ENCODE measurements at places on chromosomes 1 and 21. TPM values are rescaled to one million over a fixed set of nuclear protein-coding genes. Genes with fewer than 3 reads are reported as not detected.

Gene FALEC
- total RNA-seq: not detected

Gene BRDT
- not detected for total RNA-seq

Gene OVAAL
- total RNA-seq: not detected

Gene OR2M3
- total RNA-seq: not detected

Gene FAM72B
- 2.5 TPM for total RNA-seq

Gene BGLAP
- total RNA-seq: 0.52 TPM

Gene CTSK
- 53.6 TPM for total RNA-seq

Gene KCND3
- total RNA-seq: 2.1 TPM

Gene SLC35A3
- 14.0 TPM for total RNA-seq

Gene RAB13
- 162 TPM for total RNA-seq

Gene HMGCS2
- not detected for total RNA-seq

Gene MAP1LC3C
- total RNA-seq: 0.81 TPM

Gene E2F2
- total RNA-seq: 1.3 TPM

Gene NKAIN1
- 1.9 TPM for total RNA-seq

Gene NBPF20
- 4.9 TPM for total RNA-seq

Gene LCK
- total RNA-seq: not detected

Gene CLCA2
- total RNA-seq: not detected

- H3K27ac ChIP-seq: no peak overlapping the region
- H3K4me1 ChIP-seq: peaks cover 14% of the 10 kb centered on the region
- peaks cover 16% of the 10 kb centered on the region for H3K27me3 ChIP-seq
- H3K4me3 ChIP-seq: no peak overlapping the region
These were observed 131.4 kb upstream of the RAB4A start for GRCh38 chr1:229139331-229140118.

DNA sequence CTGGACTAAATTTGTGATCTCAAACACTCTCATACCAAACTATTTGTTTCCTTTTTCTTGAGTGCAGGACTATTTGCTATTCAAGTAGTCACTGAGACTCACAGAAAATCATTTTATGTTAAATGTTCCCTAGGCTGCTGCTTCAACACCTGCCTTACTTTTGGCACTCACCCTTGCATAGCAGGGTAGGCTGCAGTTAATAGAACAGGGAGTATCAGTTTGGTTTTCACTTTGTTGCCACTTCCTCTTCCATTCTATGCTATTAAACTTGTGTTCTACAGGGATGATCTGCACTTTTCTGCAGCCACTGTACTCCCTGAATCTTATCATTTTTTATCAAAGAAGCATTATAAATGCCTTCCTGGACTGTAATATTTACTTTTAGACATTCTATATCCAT, 148.7 kb upstream of the PRMT6 start:
- DNase-seq: no peak
- no peaks in the 10 kb centered on the region for H3K4me1 ChIP-seq
- no peak overlapping the region for H3K27ac ChIP-seq

- peaks cover 33% of the 10 kb centered on the region for H3K4me1 ChIP-seq
- H3K27ac ChIP-seq: no peak overlapping the region
- H3K36me3 ChIP-seq: no peaks in the 10 kb centered on the region
- DNase-seq: no peak
These were observed 109.8 kb upstream of the COL6A1 start for GRCh38 chr21:45871616-45872236.

- H3K4me1 ChIP-seq: peaks cover 8% of the 10 kb centered on the region
- peak overlapping the region; percentile 6 for H3K27ac ChIP-seq
- DNase-seq: no peak
- H3K4me3 ChIP-seq: no peak overlapping the region
- no peaks in the 10 kb centered on the region for H3K27me3 ChIP-seq
These were observed 25.6 kb downstream of the SLC22A15 start for GRCh38 chr1:116001739-116002487.

GRCh38 chr1:209675565-209676154, 448 bp downstream of the G0S2 start:
- peak overlapping the region; percentile 70 for H3K4me3 ChIP-seq
- no peak for DNase-seq
- H3K27me3 ChIP-seq: peaks cover 94% of the 10 kb centered on the region

- H3K36me3 ChIP-seq: peaks cover 27% of the 10 kb centered on the region
- H3K4me3 ChIP-seq: no peak overlapping the region
- no peak for DNase-seq
These were observed 37.9 kb downstream of the RLF start for GRCh38 chr1:40199126-40199525.

DNA sequence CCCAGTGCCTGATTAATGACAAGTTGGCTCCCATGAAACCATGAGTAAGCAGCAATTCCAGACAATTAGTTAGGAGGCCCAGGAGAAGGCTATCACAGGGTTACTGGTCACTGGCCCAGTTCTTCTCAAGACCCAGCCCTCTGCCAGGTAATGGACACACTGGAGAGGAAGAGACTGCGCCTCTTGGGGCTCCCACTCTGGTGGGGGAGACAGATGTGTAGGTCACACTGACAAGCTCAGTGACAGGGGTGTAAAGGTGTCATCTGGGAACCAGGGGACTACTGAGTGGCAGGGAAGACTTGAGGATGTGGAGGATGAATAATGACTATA, 4.9 kb downstream of the HPCA start:
- peaks cover 43% of the 10 kb centered on the region for H3K27me3 ChIP-seq
- peaks cover 13% of the 10 kb centered on the region for H3K4me1 ChIP-seq
- no peak for DNase-seq
- no peak overlapping the region for H3K27ac ChIP-seq

GRCh38 chr1:82401116-82401515, 600.4 kb downstream of the ADGRL2 start:
- no peak for DNase-seq
- no peak overlapping the region for H3K27ac ChIP-seq
- no peaks in the 10 kb centered on the region for H3K36me3 ChIP-seq

GRCh38 chr1:160818207-160818937, 22.4 kb downstream of the LY9 start:
- DNase-seq: peak; percentile 54
- H3K27me3 ChIP-seq: no peaks in the 10 kb centered on the region
- no peak overlapping the region for H3K27ac ChIP-seq
- H3K4me3 ChIP-seq: no peak overlapping the region
- H3K4me1 ChIP-seq: no peaks in the 10 kb centered on the region

- H3K27me3 ChIP-seq: no peaks in the 10 kb centered on the region
- no peaks in the 10 kb centered on the region for H3K36me3 ChIP-seq
- H3K4me1 ChIP-seq: no peaks in the 10 kb centered on the region
- H3K4me3 ChIP-seq: no peak overlapping the region
These were observed 10.8 kb upstream of the TMEM52 start for GRCh38 chr1:1929639-1930545.

GRCh38 chr1:86110451-86111129, 46.0 kb downstream of the COL24A1 start:
- no peaks in the 10 kb centered on the region for H3K36me3 ChIP-seq
- DNase-seq: no peak
- H3K4me1 ChIP-seq: no peaks in the 10 kb centered on the region
- no peak overlapping the region for H3K4me3 ChIP-seq

GRCh38 chr1:65820983-65821382, 28.3 kb downstream of the PDE4B start:
- peaks cover 20% of the 10 kb centered on the region for H3K27me3 ChIP-seq
- no peak for DNase-seq
- no peaks in the 10 kb centered on the region for H3K36me3 ChIP-seq
- no peak overlapping the region for H3K27ac ChIP-seq
- H3K4me3 ChIP-seq: no peak overlapping the region

DNA sequence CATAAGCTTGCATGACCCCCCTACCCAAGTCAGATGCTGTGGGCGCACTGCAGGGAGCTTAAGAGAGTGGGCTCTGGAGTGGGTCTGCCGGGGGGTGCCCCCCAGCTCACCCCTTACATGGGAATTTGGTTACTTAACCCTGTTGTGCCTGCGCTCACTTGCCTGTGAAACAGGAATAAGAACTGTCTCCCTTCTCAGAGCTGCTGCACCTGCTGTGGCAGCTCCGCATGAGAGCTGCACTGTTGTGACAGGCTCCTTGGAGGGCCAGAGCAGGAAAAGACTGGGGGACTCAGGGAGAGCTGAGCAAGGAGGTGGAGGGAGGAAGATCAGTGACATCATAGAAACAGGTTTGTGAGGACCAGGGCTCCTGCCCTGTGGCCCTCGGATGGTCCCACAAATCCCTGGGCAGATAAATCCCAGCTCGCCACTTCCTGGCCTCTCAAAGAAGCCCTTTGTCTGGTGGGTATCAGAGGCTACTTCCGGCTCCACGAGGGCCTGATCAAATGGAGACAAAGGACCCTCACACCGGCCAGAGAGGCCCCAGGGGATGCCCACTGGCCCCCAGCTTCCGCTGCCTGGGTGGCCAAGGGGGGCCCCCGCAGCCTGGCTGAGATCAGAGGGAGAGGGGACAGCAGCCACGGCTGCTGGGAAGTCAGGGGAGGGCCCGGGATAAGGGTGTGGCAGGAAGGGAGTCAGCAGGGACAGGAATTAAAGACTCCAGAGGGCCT, 28.9 kb upstream of the LAPTM5 start:
- no peak overlapping the region for H3K27ac ChIP-seq
- DNase-seq: no peak
- no peak overlapping the region for H3K4me3 ChIP-seq
- peaks cover 8% of the 10 kb centered on the region for H3K27me3 ChIP-seq

DNA sequence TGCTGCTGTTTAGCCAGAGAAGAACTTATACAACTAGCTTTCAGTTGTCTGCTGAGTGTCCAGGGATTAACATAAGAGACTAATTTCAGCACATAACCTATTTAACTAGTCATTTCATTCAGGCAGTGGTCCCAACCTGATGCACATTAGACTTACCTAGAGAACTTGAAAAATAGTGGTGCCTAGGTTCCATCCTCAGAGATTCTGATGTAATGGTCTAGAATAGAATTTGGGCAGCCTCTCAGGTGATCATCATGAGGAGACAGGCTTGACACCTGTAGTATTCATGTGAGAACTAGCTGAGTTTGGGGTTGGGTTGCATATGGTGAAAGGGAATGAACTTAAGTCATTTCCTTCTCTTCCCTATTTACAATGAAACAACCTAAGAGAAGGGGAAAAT, 24.8 kb downstream of the CNST start:
- no peak overlapping the region for H3K4me3 ChIP-seq
- H3K27ac ChIP-seq: peak overlapping the region; percentile 66
- DNase-seq: no peak

GRCh38 chr1:215405211-215405610, 161.9 kb upstream of the KCTD3 start:
- no peaks in the 10 kb centered on the region for H3K4me1 ChIP-seq
- no peak overlapping the region for H3K27ac ChIP-seq
- no peaks in the 10 kb centered on the region for H3K36me3 ChIP-seq
- DNase-seq: no peak
- H3K27me3 ChIP-seq: no peaks in the 10 kb centered on the region

- DNase-seq: no peak
- no peak overlapping the region for H3K27ac ChIP-seq
- H3K4me3 ChIP-seq: no peak overlapping the region
- H3K27me3 ChIP-seq: no peaks in the 10 kb centered on the region
- H3K36me3 ChIP-seq: peaks cover 1% of the 10 kb centered on the region
These were observed 9.5 kb downstream of the RRP15 start for GRCh38 chr1:218294546-218294945.

DNA sequence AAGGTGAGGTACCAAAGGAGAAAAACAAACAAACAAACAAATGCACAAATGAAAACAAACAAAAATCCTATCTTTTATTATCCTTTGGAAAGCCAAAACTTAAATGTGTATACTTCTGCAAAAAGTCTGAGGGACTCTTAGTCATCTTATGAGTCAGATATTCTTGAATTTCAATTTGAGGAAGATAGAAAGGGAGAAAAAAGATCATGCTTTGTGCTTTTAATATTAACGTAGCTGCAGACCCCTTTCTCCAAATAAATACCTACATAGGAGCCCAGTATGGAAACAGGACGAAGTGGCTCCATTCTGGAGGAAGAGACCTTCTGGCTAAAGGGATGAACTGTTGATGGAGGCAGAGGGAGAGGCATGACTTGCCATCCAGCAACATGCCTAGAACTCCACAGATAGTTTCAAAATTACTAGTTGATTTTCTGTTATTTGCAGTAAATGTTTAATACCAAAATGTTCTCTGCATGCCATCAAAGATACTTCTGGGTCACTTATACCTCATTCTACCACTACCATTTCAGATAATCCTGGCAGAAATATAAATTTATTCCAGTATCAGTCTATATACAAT, 25.4 kb downstream of the NUP210L start:
- H3K27ac ChIP-seq: no peak overlapping the region
- H3K4me1 ChIP-seq: peaks cover 7% of the 10 kb centered on the region
- H3K36me3 ChIP-seq: no peaks in the 10 kb centered on the region
- peaks cover 5% of the 10 kb centered on the region for H3K27me3 ChIP-seq

GRCh38 chr1:70353601-70354331, 756 bp downstream of the ANKRD13C start:
- peaks cover 49% of the 10 kb centered on the region for H3K4me1 ChIP-seq
- peak overlapping the region; percentile 95 for H3K4me3 ChIP-seq
- peak overlapping the region; percentile 99 for H3K27ac ChIP-seq
- peaks cover 5% of the 10 kb centered on the region for H3K36me3 ChIP-seq
- no peak for DNase-seq
- no peaks in the 10 kb centered on the region for H3K27me3 ChIP-seq

DNA sequence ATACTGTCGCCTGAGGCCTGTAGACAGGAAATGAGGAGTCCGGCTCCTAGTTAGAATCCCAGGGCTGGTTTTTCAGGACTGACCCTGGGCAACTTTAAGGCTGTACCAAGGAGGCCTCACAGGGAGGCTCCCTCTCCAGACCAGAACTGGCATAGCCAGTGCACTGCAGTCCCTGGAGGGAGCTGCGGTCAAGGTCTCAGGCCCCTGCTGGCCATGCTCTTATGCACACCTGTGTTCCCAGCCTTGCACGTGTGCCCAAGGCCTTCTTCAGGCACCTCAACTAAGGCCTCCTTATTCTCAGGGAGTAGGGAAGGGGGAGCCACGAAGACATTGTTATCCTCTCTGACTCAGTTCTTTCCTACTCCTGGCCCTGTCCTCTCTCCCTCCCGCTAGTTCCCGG, 22.0 kb upstream of the IFNAR1 start:
- H3K4me1 ChIP-seq: peaks cover 7% of the 10 kb centered on the region
- no peak overlapping the region for H3K4me3 ChIP-seq
- peaks cover 4% of the 10 kb centered on the region for H3K27me3 ChIP-seq
- no peak for DNase-seq
- no peak overlapping the region for H3K27ac ChIP-seq
- H3K36me3 ChIP-seq: no peaks in the 10 kb centered on the region

DNA sequence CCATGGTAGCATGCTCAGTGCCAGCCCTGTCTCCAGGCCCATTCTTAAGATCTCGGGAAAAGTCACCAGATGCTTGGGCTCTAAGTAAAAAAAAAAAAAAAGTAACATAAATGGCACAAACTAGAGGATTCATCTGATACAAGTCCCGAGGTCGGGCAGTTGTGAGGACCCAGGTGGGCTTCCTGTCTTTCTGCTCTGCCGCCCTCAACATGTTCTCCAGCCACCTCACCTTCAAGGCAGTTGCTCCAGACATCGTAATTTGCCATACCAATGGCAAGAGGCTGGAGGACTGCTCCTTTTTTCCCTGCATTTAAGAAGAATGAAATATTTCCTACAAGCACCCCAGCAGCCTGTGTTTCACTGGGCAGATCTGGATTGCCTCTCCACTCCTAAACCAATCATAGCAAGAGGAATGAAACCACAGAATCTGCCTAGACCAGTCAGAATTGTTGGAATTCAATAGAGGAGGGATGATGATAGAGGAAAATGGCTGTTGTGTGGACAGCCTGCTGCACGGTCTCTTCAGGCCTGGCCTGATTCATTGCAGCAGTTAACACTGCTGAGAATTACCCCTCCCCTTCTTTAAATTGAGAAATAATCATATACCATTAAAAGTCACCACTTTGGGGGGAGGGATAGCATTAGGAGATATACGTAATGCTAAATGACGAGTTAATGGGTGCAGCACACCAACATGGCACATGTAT, 5.4 kb downstream of the HMGN2 start:
- H3K36me3 ChIP-seq: peaks cover 39% of the 10 kb centered on the region
- H3K27me3 ChIP-seq: no peaks in the 10 kb centered on the region
- peak overlapping the region; percentile 27 for H3K27ac ChIP-seq

All from osteocyte (in vitro differentiated cells).